CD4-positive, alpha-beta T cell treated with Interleukin-15 for 1 hour (primary cell): ENCODE measurements at places on chromosomes 6 and 20.

DNA sequence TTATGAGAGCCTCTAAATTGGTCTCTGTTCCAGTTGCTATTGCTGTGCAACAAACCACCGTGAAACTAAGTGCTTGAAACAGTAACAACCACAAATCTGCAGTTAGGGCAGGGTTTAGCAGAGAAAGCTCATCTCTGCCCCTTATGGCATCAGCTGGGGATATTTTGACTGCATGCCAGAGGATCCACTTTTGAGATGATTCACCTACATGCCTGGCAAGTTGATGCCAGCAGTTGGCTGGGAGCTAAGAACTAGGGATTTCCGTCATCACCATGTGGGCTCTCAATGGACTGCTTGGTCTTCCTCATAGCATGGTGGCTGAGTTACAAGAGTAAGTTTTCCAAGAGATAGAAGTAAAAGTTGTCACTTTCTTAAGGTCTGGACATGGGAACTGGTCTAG lies 35.1 kb downstream of the PLCB4 start:
- no peak for DNase-seq

- no peak for DNase-seq
These were observed 48.0 kb downstream of the VAPB start for GRCh38 chr20:58436868-58437645.

DNA sequence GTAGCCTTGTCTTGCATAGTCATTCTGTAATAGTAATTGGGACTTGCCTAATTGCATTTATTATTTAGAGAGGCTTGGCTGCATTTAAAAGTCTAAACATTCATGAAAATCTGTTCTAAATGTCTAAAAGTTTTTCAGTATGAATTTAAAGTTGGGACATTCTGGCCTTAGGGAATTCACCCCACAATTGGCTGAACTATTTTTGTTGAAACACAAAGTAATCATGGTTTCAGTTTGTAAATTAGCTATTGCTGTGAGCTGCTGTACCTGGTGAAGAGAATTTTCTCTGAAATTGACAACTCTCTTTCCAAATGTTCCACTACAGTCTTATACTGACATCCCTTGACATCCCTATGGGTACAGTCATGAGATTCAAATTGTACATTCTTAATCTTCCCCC lies 253.0 kb downstream of the FARS2 start:
- no peak for DNase-seq

GRCh38 chr6:39853604-39854003 lies 61.4 kb downstream of the DAAM2 start:
- no peak for DNase-seq

- DNase-seq, result no peak
These were observed 1.3 kb downstream of the CDYL start for GRCh38 chr6:4777394-4777935.

DNA sequence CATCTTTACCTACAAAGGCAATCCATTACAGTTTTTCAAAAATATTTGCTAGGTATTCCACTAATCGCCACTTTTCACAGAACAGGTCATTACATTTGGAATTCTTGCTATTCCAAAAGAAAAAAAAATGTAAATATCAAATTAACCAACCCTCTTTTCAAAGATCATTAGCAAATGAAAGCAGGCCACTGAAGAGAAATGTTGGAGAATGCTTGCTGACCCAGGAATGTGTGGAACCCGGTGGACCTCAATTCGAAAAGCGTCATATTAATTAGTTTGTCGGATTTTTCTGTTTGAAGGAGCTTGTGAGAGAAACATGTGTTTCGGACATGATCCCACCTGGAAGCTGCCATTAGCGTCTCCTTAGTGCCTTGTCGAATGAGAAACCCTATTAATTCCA lies 27.9 kb upstream of the SERPINB9 start:
- DNase-seq, result no peak

DNA sequence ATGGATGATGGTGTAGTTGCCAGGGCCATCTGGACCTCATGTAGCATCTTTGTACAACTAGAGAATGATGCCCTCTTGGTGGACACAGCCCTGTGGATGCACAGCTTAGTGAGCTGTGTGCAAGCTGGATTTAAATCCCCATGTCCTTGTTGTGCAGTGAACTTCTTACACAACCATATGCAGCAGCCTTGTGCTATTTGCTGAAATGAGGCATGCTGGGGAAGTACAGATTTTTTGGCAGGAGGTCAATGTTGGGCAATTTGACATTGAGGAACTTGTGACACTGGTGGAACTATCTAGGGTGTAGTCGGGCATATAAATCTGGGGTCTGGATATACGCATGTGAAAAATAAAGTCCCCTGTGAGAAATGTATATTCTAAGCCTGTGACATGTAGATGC lies 5.8 kb upstream of the CDC5L start:
- peak; percentile 57 for DNase-seq

- no peak for DNase-seq
These were observed 858 bp downstream of the RWDD1 start for GRCh38 chr6:116572162-116572561.

GRCh38 chr6:32188381-32189068 lies 1.5 kb downstream of the PBX2 start:
- no peak for DNase-seq

DNA sequence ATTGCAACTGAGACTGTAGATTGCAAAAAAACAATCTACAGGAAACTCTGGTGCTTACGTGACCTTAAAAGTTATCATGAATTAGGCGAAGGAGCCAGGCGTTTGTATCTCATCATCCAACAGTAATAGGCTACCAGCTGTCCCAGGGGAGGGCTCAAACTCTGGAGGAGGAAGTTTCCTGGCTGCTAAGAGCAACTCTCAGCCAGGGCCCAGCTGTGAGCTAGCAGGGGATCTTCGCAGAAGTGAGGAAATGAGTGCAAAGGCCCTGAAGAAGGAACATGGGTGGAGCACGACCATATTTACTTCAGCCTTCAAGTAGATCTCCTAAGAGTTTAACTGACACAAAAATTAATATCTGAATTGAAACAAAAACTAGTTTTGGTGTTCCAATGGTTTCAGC lies 686.9 kb upstream of the MAP3K7 start:
- no peak for DNase-seq

- no peak for DNase-seq
These were observed 15.4 kb upstream of the USP45 start for GRCh38 chr6:99530627-99531026.

DNA sequence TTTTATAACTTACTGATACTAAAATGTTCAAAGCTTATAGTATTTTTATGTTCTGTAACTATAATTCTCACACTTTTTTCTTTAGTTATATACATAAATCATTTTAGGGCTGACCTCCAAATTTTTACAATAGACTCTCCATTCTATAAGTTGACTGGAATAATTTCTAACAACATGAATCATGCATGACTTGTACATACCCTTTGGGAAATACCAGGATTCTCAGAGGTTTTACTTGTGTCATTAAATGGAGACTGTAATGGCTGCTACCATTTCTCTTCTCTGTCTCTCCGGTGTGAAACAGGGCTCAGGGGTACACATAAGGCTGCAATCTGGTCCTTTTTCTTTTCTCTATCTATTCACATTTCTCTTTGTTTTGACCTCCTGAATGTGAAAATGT lies 222.2 kb upstream of the FLRT3 start:
- no peak for DNase-seq

DNA sequence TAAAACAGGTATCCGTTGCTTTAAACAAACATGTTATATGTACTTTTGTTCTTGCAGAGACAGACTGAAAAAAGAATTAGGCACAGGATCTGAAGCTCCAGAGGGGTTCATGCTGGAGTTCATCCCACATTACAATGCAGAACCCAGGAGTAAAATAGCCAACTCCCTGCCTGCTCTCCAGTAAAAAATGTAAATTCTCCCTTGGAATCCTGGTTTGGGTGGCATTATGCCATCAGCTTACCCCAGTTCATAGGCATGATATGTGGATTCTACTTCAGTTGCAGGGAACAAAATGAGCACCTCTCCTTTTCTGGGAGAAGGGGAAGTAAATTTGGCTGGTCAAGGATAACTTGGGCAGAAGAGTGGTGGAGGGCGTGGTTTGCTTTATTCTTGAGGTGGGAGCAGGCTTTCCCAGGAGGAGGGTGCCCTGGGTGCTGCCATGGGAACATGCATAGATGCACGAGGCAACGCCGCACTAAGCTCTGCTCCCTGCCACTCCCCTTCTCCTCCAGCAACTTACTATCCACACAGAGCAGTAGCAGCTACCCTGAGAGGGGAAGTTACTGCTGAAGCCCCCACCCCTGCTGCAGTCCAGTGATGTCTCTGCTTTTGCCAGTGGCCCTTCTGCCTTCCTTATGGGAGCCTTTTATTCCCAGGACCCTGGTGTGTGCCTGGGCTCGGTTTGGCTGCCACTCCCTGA lies 71.6 kb upstream of the GLP1R start:
- no peak for DNase-seq

DNA sequence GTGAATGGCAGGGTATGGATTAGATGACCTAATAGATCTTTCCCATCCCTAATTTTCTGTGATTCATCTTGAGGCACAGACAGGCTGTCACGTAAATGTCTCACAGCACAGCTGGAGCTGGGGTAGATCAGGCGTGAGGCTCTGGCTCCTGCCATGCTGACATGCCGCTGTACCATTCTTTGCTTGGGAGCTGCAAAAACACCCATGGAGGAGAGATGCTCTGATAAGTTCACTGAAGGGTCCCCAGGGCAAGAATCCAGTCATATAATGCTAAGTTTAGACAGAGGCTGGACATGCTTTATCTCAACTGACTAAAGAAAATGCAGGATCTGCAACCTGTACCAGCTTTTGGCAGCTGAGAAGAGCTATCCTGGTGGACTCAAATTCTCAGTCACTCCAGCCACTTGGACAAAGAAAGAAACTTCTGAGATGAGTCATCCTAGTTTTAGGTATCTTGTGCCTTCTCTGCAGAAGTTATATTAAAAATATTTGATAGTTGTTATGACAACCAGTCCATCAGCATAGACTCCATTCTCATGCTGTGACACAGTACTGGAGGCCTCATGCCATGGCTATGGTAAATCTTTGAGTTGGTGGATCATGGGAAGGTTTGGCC lies 185.1 kb upstream of the RAB32 start:
- DNase-seq, result no peak

DNA sequence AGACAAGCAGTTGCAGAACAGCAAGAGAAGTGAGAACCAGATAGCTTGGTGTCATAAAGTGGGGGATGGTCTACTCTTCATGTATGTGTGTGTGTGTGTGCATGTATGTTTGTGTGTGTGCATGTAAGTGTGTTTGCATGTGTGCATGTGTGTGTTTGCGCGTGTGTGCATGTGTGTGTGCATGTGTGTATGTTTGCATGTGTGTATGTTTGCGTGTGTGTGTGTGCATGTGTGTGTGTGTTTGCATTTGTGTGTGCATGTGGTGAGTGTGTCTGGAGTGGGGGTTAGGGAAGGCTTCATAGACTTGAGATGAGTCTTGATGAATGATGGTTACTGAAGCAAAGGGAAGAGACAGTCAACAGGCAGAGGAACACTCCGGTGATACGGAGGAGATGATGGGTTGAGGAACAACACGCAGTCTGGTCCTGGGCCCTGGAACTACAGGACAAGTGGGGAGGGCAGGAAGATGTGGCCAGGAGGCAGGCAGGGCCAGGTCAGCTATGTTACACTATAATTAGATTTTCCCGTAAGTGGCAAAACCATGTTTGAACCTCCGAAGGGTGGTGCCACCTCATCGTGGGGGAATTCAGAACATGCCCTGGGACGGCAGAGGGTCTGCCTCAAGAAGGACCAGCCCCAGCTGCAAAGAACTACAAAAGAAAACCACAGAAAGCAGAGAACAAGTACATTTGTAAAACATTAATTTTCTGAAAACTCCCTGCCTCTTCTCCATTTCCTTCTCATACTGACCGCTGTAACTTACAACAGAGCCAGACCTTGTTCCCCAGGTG lies 38.7 kb upstream of the PDE10A start:
- DNase-seq, result no peak

GRCh38 chr20:17571153-17571527 lies 1.3 kb downstream of the DSTN start:
- DNase-seq, result no peak

- no peak for DNase-seq
These were observed 152.8 kb upstream of the RIPOR2 start for GRCh38 chr6:25088513-25088912.

DNA sequence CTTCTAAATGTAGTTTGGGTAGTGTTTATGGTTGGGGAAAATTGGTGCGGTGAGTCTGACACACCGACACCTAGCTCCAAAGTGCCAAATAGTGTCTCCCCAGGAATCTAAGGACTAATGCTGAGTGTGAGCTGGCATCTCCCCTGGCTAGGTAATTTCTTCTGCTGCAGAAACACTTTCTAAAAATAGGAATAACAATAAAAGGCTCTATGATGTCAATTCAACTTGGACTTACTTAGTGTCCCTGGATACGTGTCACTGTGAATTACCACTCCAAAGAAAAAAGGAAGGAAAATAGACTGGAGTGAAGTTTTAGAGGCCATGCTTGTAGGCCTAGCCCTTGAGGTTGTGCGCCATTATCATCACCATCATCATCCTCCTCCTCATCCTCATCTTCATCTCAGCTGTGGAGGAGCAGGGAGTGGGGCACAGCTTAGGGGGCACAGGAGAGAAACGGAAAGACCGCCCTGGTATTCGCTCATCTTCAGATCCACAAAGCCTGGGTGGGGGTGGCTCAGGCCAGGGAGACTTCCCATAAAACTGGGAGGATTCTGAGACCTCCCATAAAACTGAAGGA lies 89.6 kb downstream of the TBC1D7 start:
- no peak for DNase-seq

DNA sequence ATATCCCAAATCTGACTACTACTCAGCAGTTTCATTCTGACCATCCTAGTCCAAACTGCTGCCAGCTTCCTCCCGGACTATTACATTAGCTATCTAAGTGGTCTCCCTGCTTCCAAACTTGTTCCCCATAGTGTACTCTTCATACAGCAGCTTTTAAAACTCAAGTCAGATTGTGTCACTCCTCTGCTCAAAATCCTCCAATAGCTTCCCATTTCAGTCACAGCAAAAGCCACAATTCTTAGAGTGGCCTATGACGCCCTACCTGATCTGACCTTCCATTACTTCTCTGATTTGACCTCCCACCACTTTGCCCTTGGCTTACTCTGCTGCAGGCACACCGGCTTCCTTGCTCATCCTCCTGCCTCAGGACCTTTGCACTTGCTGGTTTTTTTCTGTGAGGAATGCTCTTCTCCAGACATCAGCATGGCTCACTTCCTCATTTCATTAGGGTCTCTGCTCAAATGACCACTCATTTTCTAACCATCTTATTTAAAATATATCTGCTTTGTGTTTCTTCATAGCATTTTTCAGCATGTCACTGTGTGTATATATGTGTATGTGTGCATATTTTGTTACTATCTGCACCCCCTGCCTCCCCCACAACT lies 111.1 kb upstream of the DTNBP1 start:
- no peak for DNase-seq

GRCh38 chr20:54366669-54367344 lies 108.6 kb upstream of the DOK5 start:
- DNase-seq, result no peak

GRCh38 chr6:51301962-51302361 lies 483.3 kb downstream of the TFAP2B start:
- no peak for DNase-seq

GRCh38 chr20:3235666-3236324 lies 3.2 kb downstream of the SLC4A11 start:
- DNase-seq, result peak; percentile 1

- DNase-seq, result no peak
These were observed 309.3 kb upstream of the SUPT3H start for GRCh38 chr6:45686841-45687569.
